ENCODE measurements at places on chromosomes 3 and 15.

DNA sequence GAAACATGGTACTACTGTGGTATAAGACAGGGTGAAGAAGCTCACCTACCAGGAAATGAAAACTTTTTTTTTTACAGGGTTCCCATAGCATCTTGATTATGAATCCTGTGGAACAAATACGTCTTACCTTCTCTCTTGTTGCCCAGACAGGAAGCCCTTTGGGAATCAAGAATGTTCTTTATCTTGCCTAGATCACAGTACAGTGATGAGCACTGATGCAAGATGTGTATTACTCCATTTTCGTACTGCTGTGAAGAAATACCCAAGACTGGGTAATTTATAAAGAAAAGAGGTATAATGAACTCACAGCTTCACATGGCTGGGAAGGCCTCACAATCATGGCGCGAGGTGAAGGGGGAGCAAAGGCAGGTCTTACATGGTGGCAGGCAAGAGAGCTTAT lies 281.3 kb downstream of the UBE2E2 start:
- DNase-seq: no peak

- DNase-seq: no peak
Observed at GRCh38 chr3:151925419-151925818, 52.0 kb downstream of the SUCNR1 start.

DNA sequence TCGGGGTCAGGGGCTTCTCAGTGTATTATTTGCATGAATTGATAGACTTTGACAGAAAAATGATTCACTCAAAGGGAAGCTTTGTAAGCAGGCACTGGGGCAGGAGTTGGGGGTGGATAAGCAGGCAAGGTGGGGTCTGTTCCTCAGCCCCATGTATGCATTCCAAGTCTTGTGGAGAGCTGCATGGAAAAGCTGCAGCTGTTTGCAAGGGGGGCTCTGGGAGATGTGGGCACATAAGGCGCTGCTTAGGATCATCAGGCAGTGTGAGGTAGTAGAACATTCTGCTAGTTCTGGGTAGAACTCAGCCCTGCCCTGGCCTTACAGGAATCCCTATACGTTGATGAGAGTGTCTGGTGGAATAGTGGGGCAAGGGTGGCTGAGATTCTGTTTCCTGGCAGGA lies 154.2 kb upstream of the LRIG1 start:
- no peak for DNase-seq

DNA sequence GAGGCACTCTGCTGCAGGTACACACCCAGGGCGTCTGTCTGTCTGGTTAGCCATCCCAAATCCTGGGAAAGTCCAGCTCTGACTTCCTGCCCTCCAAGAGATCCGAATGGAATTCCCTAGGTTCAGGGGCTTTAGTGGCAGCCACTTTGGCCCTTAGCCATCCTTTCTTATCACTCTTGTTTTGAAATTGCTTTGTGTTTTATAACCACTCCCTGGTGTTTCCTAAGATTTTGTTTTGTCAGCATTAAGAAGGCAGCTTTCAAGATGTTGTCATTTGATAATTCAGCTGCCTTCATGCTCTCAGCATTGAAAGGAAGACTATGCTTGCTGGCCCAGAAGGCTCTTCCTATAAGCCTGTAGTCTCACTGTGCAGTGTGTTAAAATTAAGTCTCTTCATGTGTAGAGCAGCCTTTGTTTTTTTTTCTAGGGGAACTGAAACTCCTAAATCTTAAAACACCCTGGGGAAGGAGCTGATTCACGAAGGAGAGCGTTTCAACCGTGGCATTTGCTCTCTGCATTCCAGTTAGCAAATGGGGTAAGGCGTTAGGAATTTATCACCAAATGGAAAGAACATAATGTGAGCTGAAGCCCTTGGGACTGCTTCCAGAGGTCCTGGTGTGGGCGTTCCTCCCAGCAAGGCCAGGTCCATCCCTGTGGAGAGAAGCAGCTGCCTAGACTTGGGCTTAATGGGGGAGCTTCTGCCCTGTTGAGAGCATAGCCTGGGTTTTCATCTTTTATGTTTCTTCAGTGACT lies 14.2 kb upstream of the CLEC3B start:
- DNase-seq: no peak

DNA sequence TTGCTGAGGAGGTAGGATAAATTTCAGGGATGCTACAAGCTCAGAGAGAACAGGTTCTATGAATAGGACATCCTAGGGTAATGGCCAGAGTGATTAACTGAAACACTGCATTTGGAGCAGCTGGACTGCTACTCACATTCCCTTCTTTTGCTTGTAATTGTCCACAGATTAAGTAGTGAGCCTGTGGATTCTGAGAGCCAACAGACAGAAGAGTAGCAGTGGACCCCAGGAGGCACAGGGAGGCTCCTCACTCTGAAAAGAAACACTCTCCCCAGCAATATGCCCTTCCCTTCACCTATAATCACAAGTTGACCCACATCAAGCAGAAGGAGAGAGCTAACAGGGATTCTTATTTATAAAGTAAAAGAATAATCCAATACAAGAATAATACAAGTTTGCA lies 10.6 kb upstream of the RFX7 start:
- no peak for DNase-seq

- no peak for DNase-seq
Observed at GRCh38 chr3:14784087-14784681, 34.6 kb upstream of the FGD5 start.

DNA sequence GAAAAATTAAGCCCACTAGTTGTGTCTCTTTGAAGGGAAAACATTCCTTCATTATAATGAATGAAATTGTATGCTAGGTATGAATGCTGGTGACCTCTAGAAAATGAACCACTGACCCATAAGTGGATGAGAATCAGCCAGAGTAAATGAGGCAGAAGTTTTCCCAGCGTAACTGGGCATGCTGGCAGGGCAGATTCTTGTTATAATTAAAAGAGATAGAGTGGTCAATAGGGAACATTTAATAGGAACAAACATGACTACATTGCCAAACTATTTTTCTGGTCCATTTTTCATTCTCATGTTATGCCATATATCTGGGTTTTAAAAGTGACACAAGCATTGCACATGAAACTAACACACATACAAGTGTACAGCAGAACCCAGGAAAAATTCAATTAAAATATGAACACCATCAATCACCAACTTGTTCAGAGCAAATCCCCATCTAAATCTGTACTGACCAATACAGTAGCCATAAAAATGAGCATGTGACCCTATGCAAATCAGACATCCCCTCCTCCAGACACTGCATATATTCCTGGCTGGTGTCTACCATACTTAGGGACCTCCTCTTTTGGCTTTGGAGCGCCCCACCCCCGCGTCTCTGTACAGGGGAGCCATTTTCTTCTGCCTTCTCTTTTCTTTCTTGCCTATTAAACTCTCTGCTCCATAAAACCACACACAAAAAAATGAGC lies 4.0 kb downstream of the CLRN1 start:
- no peak for DNase-seq

DNA sequence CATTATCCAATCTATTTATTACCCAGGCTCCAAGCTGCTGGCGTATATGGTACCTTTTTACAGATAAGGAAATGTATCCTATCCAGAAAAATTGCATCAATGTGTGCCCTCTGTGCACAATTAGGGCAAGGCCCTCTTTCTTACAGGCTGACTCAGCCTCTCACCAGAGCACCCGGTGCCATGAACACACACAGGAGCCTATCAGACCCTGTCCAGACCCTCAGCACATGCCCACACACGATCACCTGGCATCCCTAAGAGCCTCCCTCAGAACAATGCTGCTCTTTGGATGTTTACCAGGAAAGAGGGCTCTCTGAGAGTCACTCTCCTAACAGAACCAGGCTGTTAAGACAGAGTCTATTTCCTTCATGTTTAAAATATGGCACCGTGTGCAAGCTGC lies 460.0 kb upstream of the TBL1XR1 start:
- no peak for DNase-seq

- DNase-seq: no peak
Observed at GRCh38 chr3:78495301-78495700, 1272.5 kb downstream of the ROBO1 start.
